RKO (cell line): ENCODE measurements at places on chromosomes 2 and 18.

- no peak for DNase-seq
Measured at GRCh38 chr2:127397568-127398238, 9.9 kb upstream of the MAP3K2 start.

DNA sequence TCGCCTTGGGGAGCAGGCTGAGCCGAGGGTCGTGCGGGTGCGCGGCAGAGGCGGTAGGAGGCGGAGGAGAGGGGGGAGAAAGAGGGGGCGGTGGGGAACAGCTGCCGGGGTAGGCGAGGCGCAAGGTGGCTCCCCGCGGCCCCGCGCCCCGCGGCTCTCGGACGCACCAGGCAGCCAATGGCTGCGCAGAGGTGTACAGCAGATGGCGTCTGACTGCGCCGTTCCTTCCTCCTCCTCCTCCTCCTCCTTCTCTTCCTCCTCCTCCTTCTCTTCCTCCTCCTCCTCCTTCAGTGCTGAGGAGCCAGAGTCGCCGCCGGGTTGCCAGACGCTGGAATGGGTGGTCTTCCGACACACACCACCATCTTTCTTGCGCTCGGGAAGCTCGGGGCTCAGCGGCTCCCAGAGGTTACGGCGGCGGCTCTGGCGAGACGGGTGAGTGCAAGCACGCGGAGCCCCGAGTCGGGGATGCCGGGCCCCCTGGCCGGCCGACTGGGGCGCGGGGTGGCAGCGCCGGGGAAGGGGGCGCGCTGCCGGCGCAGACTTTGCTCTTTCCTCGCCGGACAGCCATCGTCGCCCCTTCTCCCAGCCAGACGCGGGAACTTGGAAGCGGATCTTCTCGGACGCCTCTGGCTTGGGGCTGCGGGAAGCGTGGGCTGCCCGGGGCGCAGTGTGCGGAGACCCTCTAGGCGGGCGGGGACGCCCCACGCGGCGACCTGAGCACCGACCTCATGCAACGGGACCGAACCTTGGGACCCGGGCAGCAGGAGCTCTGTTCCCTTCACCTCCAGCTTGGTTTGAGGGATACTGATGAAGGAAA lies at the start of gene THSD7B:
Gene THSD7B (plus strand): TSS at position 290 of the 817 bp plus-strand sequence. CDS start 116,634 bp downstream, outside the sequence.
- no peak for DNase-seq

- no peak for DNase-seq
Measured at GRCh38 chr2:63614983-63615945, 26.5 kb downstream of the MDH1 start.

GRCh38 chr18:62914871-62915392 lies 199.6 kb downstream of the PHLPP1 start:
- DNase-seq, result no peak

GRCh38 chr18:2036086-2036485 lies 535.2 kb downstream of the METTL4 start:
- peak; percentile 47 for DNase-seq

GRCh38 chr2:168003876-168004275 lies 243.5 kb downstream of the STK39 start:
- no peak for DNase-seq

GRCh38 chr2:36351736-36352349 lies 3.7 kb upstream of the CRIM1 start:
- peak; percentile 79 for DNase-seq

DNA sequence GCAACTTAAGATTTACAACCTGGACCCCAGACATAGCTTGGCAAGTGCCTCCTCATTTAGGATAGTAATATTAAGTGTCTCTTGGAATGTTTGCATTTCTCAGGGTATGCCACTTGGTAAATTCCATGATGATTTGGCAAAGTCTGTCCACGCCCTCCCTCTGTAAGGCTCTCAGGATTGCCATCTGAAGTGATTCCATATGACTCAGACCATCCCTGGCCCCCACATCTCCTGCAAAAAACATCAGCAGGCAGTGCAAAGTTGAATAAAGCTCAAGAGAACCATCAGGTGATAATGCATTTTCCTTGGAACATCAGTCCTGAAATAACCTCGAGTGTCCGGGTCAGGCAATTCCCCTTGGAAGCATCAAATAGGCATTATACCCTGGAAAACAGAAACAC lies 27.1 kb upstream of the PIEZO2 start:
- DNase-seq, result no peak

DNA sequence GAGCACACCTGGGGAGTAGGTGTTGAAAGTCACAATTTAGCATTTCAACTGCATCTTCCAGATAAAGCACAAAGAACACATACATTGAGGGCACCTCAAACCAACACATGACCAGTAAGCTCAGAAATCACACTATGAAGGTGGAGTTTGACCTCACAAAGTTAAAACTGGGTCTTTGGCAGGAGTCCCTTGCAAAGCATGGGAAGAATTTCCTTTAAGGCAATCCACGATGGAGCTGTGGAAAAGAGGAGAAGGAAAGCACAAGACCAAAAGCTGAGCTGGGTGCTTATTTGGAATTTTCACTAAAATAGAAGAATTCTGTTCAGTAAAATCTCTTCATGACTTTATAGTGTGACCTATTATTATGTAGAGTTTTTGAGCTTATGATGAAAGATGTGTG lies 212.9 kb upstream of the APCDD1 start:
- no peak for DNase-seq

GRCh38 chr2:111031546-111032478 lies 88.9 kb upstream of the BCL2L11 start:
- no peak for DNase-seq

GRCh38 chr2:169462896-169463695 lies 16.2 kb upstream of the BBS5 start:
- DNase-seq, result peak; percentile 48

GRCh38 chr18:9855681-9856080 lies 30.1 kb upstream of the TXNDC2 start:
- DNase-seq, result no peak

- no peak for DNase-seq
Measured at GRCh38 chr2:8886876-8887275, 49.5 kb upstream of the KIDINS220 start.

DNA sequence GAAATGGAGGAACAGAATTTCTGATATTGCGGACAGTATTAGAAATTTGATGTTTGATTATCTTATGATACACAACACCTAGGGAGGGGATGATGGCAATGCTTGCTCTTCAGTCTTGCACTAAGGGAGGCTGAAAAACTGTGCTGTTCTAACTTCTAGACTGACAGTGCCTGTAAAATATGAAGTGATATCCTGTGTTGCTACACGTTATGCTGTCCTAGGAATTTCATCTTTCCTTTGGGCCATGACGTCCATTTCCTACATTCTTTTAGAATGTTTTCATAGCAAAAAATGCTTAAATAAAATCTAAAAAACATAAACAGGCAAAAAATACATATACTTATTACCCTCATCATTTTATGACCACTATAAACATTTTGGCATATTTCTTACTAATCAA lies 55.3 kb downstream of the OSBPL1A start:
- no peak for DNase-seq

GRCh38 chr2:39484620-39485495 lies 47.8 kb upstream of the MAP4K3 start:
- no peak for DNase-seq

DNA sequence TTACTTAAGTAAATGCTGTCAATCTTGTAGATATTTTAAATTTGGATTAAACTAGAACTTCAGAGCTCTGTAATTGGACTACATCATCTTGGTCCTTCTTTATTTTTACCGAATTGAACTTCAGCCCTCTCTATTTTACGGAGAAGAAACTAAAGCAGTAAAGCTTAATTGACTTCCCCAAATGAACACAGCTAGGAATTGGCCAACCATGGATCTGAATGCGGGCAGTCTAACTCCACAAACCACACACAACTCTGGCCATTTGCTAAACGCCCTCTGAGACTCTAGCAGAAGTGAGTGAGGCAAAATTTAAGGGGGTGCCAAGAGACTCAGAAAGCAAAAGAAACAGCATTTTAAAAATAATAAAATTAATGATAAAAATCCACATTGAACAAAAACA lies 86.3 kb upstream of the KCTD1 start:
- DNase-seq, result no peak

GRCh38 chr18:58323866-58324762 lies 280.1 kb downstream of the NEDD4L start:
- DNase-seq, result no peak

DNA sequence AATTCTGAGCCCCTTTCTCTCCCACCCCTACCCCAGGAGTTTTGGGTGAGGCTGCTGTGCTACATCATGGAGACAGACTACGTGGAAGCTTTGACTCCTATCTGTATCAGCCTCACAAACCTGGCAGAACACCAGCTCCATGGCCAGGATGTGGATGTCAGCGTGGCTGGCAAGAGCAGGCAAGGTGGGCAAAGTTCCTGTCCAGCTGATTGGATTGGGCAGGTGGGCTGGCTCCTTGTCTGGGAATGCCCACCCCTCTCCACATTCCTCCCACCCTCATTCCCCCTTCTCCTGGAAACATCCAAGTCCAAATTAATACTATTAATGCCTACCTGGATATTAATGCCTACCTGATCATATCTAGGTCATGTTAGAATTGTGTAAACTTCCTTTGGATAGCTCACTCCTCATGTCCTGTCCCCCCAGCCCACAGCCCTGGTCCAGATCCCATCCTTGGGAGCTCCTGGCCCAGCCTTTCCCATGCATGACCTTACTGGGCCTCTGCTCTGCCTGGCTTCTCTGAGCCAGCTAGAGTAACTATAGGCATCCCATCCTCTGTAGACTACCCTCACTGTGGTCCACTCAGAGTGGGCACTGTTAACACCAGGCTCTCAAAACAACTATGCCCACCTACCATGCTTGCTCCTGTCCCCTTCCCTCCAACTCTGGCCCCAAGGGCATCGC lies 24.1 kb downstream of the MROH2A start:
- no peak for DNase-seq

DNA sequence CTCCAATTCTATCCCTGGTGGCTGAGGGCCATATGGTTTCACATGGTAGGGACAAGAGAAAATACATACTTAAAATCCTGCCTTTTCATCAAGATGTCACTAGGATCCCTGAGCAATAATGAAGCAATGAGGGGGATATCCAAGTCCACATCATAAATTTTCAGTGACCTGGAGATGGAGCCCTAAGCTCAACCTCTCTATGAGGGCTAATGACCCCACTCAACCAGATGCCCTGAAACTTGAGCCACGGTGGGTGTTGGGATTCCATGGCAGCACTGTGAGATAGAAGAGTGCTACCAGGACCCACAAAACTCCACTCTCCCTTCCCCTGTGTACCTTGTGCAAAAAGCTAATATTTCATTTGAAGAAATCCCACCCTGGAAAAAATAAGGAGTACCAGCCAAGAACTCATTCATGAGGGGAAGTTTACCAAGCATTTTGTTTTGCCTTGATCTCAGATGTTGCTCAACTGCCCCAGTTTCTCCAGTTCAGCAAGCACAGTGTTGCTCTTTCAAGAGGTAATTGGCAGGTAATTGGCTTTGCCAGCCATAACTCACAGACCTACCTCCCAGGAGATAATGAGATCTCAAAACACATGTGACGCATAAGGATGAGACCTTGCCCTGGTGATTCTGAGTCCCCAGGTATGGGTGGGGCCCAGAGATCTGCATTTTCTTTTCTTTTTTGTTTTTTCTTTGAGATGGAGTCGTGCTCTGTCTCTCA lies 51.0 kb upstream of the TTC39C start:
- no peak for DNase-seq

DNA sequence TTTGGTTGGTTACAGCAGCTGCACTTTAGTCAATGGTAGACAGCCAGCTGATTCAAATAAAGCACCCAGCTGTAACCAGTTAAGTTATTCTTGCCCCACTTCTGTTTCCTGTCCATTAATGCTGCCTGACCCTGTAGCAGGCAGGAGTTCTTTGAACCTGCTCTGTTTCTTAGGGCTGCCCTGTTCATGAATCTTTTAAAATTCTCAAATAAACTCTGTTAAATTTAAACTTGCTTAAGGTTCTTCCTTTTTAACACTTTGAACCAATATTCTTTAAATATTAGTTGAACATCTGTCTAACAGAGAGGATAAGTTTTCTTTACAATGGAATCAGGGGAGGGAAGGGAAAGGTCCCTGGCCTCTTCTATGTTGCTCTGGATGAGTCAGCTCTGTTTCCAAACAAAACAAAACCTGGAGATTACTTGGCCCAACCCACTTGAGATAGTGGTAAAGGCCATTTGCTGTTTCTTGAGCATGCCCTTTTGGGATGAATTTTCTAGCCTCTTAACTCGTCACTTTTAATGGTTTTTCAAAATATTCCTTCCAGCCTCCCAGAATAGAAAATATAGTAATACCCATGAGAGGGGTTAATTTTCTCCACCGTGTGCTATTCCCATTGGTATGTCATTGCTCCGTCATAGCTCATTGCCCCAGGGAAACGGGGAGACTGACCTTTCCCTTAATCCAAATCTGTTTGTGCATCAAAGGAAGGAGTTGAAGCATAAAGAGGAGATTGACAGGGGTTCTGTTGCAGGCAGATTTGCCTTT lies 112.1 kb upstream of the FHL2 start:
- no peak for DNase-seq

GRCh38 chr18:35415511-35416073 lies 38.5 kb upstream of the ZNF396 start:
- DNase-seq, result no peak

DNA sequence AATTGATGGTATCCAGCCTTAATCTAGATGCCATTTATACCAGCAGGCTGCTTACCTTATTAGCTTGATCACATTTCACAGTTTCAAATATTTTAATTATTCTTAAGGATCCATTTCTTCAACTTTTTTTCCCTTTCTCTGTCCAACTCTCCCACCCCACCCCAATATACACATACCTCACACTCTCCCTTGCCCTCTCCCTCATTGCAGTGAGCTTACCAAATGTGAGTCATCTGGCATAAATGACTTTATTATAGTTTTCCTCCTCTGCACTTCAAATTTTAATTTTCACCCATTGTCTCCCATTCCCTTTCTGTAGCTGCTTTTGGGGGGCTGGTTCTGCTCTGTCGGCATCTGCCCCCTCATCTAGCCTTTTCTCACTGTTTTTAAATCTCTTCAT lies 12.9 kb downstream of the HTR2B start:
- no peak for DNase-seq

GRCh38 chr18:21735452-21736015 lies 5.1 kb upstream of the MIB1 start:
- no peak for DNase-seq

- DNase-seq, result no peak
Measured at GRCh38 chr2:26578581-26578980, 62.6 kb downstream of the CIB4 start.

DNA sequence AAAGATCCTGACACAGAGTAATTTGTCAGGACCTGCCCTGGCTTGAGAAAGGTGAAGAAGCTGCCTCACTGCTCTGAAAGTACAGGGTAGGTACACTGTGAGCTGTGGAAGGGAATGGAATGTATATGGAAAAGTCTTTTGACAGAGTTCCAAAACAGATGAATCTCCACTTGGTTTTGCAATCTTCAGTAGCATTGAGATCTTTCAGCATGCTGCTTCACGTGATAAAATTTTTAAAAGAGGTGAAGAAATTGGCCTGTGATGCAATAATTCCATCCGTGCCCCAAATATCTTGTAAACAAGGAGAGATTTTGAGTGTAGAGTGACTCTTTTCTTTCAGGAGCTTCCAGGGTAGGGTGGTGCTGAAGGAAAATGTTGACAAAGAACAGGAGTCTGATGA lies 123.1 kb downstream of the OSR1 start:
- DNase-seq, result no peak

- peak; percentile 34 for DNase-seq
Measured at GRCh38 chr2:131143803-131144202, 38.7 kb downstream of the PLEKHB2 start.
